Substantia nigra (tissue), 51 donors: ENCODE measurements at places on chromosomes 6 and 20.

DNA sequence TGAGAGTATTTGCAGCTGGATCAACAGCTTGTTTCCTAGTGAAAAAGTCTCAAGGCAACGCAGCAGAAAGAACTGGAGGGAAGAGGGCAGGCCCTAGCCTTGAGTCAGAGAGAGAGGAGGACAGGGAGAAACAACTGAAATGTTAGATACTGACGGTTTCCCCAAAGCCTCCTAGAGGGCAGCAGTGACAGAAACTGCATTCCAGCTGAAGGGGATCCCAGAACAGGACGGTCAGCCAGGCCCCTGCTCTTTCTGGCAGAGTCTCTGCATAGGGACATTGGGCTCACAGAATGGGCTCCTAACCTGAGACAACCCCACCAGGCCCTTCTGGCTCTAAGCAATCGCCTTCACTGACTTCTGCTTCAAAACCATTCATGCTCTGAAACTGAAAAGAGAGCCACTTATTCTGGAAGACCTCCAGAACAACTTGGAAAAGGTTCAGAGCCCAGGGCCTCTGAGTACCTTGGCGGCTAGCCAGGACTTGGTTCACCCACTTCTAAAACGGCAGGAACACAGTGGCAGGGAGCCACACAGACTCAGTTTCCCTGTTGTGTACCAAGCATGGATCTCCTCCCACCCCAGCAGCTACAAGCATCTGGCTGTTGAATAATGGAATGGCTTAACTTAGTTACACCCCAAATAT lies 72.9 kb downstream of the PSMB1 start:
- DNase-seq: no peak

DNA sequence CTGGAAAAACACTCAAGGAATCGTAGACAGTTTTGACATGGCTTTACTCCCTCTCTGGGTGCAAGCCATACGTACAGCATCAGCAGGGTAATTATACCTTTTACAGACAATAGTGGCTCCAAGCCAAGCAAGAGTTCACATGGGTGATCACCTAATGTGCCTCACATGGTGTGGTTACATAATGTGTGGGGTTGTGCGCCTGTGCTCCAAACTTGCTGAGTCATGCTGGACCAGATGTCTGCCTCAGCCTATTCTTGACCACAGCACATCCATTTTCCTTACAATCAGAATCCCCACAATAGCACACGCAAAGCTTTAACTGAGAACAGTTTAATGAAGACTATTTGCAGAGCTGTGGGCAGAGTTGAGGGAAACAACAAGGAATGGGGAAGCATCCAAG lies 74.5 kb downstream of the ALDH8A1 start:
- DNase-seq: no peak

DNA sequence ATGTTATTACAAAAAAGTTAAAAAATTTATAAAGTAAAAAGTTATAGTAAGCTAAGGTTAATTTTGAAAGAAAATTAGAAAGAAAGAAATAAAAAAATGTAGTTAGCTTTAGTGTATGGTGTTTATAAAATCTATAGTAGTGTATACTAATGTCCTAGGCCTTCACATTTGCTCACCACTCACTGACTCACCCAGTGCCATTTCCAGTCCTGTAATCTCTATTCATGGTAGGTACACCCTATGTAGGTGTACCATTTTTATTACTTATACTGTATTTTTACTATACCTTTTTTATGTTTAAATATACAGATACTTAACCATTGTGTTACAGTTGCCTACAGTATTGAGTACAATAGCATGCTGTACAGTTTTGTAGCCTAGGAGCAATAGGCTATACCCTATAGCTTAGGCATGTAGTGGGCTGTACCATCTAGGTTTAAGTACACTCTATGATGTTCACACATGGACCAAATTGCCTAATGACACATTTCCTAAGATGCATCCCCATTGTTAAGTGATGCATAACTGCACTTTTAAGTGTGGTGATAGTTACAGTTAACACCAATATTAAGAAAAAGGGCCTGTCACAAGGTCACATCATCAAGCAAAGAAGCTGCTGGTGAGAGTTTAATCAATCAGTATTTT lies 8.0 kb downstream of the CD2AP start:
- DNase-seq: no peak

- no peak for DNase-seq
Measured at GRCh38 chr6:18262702-18263417, 1.5 kb downstream of the DEK start.

DNA sequence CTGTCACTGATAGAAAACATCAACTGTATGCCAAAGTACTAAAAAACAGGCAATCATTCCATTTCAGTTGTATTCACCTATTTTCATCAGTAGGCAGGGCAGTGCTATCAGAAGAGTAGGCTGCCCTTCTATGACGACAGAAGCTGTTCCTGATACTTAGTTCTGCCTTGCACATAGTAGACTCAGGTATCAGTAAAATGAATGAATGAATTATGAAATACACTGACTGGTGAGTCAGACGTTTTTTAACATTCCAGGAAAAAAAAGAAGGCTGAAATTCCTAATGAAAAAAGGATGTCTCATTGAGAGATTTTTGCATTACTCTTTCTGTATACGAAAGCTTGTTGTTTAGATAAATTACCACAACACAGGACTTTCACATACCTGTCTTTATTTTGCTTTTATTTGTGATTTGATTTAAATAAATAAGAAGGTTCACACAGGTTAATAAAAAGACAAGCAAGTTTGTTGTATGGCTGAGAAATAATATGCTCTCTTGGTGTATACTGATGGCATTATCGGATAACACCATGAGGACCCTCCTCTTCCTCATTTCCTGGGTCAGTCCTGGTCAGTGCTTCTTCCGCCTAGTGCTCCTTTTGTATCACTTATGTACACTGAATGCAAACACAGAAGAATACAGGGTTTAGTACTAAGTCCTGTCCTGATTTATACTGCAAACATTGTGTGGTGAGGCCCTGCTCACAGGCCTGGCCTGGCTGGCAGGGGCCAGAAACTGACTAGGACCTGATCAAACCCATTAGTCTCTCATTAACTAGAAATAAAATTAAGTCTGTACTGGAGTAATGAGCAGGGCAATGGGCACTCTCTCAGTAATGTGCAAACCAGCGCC lies 39.4 kb upstream of the SPDEF start:
- no peak for DNase-seq

DNA sequence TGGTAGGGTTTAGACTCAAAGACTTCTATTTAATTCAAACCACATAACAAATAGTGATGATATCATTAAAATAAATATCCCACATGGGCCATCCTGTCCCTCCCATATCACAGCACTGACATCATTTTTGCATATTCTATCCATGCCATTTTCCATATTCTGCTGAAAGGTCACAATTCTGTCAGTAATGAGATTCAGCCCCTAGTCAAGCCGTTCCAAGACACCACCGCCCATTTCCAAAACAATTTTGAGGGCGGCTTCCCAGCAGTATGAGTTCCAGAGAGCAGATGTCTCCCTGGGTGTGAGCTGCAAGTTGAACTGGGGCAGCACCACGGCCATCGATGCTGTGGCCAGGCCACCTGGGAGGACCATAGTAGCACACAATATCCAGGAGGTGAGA lies 65.1 kb upstream of the PLEKHG1 start:
- no peak for DNase-seq

DNA sequence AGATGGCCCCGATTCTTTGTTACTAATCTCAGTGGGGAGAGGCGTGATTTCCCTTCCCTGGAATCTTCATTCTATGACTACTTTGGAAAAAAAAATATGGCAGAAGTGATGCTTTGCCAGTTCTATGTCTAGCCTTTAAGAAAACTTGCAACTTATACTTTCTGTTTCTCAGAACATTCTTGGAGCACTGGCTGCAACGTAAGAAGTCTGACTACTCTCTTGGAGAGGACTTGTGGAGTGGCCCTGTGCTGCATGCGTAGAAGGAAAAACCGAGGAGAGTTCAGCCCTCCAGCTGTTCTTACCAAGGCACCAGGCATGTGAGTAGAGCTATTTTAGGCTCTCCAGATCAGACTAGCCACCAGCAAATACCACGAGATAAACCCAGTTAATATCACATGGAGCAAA lies 77.6 kb upstream of the STXBP5 start:
- DNase-seq: no peak

GRCh38 chr20:2814076-2814475 lies 711 bp upstream of the C20orf141 start:
- DNase-seq: no peak

DNA sequence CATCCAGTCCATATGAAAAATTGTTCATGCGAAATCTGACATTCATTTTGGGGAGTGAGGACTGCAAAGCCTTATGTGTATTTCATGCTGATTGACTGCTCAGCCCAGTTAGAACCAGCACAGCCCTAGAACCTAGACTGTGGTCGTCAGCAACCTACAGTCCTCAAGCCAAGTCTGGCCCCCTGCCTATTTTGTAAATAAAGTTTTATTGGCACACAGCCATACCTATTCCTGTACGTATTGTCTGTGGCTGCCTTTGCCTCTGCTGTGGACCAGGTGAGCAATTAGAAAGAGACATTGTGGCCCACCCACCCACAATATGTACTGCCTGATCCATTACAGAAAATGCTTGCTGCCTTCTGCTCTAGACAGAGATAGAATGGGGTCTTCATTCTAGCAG lies 391.0 kb downstream of the TAF4 start:
- DNase-seq: no peak

GRCh38 chr6:56913285-56914074 lies 41.4 kb upstream of the BEND6 start:
- no peak for DNase-seq

GRCh38 chr6:132788658-132789395 lies 9.6 kb downstream of the SLC18B1 start:
- DNase-seq: no peak

DNA sequence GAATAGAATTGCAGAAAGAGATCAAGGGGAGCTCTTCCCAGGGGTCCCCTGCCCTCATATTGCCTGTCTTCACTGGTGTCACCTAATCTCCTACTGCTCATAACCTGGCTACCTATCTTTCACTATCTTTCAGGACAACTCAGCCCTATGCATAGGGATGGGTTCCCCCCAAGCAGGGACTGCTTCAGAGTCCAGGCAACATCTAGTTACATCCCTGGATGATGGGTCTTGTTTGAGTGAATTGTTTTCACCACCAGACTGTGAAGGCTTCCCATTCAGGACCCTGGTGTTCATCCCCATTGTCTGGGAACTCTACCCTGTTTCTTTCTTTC lies 850 bp upstream of the HECA start:
- no peak for DNase-seq

DNA sequence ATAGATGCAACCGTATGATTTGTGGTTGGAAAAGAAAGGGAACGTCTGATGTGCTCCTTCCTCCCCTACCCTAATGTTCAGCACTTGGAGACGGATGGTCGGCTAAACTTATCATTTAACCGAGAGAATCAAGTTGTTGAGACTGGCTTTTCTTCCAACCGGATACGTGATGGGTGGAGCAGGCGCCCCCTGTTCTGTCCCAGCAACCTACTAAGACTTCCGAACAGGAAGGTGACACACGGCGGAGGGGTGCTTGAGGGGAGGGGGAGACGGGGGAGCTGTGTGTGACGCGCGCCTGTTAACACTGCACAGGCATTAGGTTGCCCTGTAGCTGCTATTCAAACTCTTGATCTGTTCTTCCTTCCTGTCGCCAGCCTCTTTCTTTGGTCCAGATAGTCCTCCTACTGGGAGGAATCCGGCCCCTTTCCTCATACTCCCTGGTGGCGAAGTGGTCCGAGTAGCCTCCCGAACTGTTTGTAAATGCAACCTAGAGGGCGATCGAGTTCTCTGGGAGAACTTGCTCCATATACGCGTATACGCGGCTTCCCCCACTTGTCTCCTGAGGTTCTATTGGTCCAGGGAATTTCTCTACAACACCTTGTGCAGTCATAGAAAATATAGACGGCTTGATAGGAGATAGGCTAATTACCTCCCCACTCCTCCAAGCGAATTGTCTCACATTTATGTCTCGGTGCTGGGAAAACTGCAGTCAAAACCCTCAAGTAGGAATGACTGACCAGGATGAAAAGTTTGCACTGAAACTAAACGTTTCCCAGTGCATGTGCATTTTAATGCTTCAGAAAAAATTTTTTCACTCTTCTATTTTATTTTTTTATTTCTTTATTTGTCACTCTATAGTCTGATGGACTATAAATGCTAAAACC lies 126.0 kb upstream of the SLC2A12 start:
- peak; percentile 84 for DNase-seq

DNA sequence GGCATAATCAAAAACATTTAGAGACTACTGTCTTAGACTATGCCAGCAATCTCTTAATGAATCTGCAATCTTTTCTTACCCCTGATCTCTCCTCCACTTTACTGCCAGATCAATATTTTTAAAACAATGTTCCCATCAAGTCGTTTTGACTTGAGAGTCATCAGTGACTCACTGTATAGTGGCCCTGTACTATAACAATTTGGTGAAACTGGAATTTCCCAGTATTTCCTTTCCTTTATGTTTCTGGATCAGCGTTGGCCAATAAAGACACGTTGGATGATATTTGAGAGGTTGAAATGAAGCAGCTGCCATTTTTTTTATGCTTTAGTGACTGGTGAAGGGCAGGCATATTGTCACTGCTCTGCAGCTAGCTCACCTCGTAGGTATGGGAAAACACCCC lies 10.1 kb upstream of the SMIM13 start:
- no peak for DNase-seq

- no peak for DNase-seq
Measured at GRCh38 chr6:166411721-166412151, 29.0 kb upstream of the MPC1 start.
